ENCODE measurements at places on chromosomes 3 and 15.

DNA sequence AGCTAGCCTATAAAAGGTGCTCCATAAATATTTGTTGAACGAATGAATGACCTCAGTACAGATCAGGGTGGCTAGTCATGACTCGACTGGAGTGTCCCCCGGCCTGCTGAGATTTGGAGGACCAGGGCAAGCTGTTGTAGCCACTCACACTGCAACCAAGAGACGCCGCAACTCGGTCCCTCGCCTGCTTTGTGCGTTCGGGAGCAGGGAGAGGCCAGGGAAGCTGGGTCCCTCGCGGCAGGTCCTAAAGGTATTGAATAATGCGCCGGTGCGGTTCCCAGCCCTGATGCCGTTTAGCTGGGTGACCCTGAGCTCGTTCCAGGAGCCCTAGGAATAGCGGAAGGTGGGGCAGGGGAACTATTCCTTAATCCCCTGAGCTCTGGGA lies 1.8 kb downstream of the IGDCC4 start:
- no peak for DNase-seq

DNA sequence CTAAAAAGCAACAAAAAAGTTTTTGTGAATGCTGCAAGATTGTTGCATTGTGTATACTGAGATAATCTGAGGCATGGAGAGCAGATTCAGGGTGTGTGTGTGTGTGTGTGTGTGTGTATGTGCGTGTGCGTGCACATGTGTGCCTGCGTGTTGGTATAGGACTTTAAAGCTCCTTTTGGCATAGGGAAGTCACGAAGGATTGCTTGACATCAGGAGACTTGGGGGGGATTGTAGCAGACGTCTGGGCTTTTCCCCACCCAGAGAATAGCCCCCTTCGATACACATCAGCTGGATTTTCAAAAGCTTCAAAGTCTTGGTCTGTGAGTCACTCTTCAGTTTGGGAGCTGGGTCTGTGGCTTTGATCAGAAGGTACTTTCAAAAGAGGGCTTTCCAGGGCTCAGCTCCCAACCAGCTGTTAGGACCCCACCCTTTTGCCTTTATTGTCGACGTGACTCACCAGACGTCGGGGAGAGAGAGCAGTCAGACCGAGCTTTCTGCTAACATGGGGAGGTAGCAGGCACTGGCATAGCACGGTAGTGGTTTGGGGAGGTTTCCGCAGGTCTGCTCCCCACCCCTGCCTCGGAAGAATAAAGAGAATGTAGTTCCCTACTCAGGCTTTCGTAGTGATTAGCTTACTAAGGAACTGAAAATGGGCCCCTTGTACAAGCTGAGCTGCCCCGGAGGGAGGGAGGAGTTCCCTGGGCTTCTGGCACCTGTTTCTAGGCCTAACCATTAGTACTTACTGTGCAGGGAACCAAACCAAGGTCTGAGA lies 4.7 kb downstream of the BHLHE40 start:
- no peak for DNase-seq

GRCh38 chr15:66592505-66593218 lies 26.9 kb upstream of the LCTL start:
- DNase-seq: no peak

DNA sequence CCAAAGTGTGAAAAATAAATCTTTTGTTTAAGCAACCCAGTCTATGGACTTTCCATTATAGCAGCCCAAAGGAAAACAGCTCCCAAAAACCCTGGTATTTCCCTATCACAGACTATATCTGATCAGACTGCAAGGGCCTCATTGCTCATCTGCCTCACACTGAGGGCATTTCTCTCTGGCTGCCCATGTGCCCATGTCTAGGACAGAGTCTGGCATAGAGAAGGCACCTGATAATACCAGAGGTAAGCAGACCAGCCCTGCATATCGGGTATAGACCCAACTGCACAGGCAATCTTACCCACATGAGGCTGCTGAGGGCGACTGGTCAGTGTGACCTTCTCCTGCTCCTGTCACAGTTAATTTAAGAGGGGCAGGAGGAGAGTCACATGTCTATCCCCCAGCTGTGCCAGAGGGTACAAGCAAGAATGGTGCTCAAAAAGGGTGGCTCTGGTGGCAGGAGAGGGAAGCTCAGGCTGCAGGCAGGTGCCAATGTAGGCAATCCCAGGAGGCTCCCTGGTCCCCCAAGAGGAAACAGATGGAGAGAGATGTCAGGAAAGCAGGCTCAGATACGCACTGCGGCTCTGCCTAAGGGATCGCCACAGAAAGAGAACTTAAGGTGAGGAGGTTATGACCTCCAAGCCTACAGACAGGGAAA lies 3.1 kb downstream of the CSRNP1 start:
- no peak for DNase-seq

GRCh38 chr3:48306860-48307530 lies 26.5 kb downstream of the SPINK8 start:
- DNase-seq: no peak

DNA sequence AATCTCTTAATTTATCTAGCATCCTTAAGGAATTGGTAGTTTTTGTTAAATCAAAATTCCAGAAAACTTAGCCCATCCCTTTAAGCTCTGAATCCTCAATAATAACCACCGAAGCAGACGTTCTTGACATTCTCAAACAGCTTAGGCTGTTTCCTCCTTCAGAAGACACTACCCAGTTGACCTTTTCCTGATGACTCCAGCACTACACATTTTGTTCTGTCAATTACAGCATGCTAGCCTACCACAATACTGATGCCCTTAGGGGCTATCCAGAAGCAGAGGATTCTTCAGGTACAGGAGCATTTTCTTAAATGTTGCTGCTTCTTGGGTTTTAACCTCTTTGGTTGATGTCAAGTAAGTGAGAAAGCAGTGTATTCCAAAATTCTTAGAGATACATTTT lies 33.4 kb downstream of the ETV5 start:
- DNase-seq: no peak

- no peak for DNase-seq
These were observed 13.7 kb upstream of the ALCAM start for GRCh38 chr3:105352976-105353375.
